ENCODE measurements at places on chromosomes 3 and 15. TPM values are rescaled to one million over a fixed set of nuclear protein-coding genes. Genes with fewer than 3 reads are reported as not detected.

DNA sequence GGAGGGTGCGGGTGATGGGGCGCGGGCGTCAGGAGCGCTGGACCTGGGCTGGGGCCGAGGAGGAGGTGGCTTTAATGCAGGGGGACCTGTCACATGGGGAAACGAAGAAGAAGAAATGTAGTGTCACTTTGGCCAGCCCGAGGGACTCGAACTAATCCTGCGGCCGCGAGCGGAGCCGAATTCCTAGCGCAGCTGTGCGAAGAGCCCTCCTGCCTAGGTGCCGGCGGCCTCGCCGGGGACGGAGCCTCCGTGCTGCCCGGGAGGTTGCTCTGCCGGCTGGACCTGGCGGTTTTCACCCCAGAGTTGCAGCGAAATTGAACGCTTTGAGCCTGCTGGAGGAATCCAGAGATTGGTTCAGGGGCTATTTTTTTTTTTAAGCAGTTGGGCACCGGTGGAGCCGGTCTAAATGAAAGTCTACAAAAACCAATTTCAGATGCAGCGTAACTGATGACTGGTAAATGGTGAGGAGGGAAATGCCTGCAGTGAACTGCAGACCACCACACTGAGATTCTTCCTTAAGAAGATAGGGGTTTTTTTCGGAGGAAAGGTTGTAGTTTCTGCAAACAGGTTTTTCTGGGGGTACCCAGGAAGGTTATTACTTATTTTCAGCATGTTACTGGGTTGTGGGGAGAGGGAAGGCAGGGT is 662 bp downstream of the TMEM108 start:
- DNase-seq, result no peak

DPPA2 gene
- not detected for total RNA-seq

PPM1L gene
- 52.6 TPM for total RNA-seq

DNA sequence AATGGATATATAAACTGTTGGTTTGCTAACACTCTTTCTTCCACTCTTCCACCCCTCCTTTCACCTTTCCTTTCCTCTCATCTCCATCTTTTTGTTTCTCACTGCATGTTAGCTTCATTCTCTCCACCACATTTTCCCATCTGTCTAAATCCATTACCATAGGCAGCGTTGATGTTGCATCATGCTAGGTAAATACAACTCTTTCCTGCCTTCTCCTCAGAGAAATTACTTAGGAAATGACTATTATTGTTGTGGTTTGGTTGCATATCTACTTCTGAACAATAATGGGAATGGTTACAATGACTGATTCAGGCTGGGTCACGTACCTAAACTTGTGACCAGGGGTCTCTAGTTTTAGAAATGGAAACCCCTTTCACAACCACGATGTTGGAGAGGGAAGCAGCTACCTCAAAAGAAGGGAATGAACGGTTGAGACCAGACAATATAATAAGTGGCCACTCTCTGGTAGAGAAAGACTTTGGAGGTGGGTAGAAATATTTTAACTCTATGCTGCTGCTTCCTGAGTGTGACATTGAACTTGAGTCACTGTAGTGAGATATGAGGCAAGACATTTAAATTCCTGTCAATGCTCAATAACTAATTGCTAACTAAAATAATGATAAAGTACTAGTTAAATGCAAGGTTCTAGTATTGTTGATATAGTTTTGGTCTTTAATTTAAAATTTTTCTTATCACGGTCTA is 314.1 kb upstream of the TGFBR2 start:
- no peak for DNase-seq

DNA sequence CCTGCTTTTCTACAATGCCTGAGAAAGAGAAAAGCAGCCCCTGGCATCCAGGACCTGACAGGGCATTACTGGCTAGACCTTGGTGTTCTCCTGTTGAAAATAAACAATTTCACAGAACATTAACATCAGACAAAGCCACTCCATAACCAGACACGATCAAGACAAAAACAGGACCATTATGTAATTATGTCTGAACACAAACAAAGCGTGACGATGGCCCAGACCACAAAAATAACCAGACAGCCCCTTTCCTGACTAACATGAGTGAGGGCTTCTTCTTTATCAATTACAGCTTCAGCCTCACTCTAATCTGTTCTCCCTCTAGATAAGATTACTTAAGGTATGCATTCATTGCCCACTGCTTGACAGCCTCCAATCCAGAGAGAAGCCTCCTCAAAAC is 172.7 kb upstream of the LMCD1 start:
- peak; percentile 21 for DNase-seq

DNA sequence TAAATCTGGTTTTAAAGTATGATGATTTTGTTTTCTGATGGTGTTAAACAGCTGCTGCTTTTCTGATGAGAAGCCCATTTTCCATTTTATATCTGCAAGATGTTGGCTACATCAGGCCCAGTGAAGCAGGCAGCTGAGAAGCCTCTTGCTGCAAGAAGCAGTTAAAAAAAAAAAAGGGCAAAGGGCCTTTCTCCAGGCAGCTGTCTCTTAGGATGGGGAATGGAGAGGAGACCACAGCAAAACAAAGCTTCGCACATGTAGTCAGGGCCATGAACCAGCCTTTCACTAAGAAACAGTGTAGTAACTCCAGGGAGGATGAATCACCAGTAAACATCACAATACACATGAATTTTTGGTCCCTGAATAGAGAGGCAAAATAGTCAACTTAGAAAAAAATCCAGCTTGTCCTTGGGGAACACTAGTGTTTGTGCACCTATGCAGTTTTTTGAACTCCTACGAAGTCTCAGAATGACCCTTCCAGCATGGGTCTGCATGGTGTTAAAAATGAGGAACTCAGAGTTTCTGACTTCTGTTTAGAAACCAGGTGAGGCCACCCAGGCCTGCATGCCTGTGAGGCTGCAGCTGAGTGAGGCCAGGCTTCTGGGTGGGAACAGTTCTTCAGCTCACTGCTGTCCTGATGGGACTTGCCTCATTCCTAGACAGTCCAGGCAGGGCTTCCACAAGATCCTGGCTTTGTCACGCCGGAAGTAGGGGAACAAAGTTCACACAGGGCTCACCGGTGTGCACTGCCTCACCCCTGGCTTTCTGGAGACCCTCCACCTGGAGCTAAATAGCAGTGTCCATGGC is 518.7 kb downstream of the MCTP2 start:
- no peak for DNase-seq

- no peak for DNase-seq
These were observed 266.9 kb downstream of the ZBBX start for GRCh38 chr3:167113035-167113830.

GASK1A gene
- not detected for total RNA-seq

DNA sequence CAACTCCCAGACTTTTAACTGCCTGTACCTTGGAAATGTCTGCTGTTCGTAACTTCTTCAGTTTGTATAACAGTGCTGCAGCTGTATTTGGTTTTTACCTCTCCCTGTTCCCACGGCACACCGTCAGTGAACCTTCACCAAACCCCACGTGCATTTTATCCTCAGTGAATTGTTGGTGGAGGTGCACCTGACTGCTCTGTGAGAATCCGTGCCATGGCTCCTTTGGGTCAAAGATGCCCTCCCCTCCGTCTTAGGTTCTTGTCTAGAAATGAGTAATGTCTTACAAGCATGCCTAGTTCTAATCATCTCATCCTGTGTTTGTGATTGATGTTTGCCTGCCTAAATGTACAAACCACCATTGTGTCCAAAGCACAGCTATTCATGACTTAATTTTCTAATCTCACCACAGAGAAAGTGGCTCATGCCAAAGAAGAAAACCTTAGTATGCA is 28.2 kb downstream of the TPM1 start:
- DNase-seq, result no peak

DNA sequence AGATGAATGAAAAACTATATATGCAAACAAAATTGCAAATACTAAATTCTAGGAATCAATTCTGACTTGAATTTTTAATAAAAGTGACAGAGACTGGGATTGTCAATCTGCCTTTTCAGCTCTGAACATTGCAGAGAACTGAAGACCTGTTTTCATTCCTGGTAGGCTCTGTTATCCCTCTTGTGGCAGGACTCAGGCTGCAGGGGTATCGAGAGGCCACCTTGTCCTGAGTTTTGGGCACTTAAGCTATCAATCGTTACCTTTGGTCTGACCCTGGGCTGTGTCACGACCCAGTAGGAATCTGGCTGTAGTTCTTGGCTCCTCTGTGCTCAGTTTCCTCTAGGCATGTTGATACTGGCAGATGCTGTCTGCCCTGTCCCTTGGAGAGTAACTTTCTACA is 238.0 kb downstream of the CACNA2D3 start:
- no peak for DNase-seq

KLHL25 gene
- 16.2 TPM for total RNA-seq

DNA sequence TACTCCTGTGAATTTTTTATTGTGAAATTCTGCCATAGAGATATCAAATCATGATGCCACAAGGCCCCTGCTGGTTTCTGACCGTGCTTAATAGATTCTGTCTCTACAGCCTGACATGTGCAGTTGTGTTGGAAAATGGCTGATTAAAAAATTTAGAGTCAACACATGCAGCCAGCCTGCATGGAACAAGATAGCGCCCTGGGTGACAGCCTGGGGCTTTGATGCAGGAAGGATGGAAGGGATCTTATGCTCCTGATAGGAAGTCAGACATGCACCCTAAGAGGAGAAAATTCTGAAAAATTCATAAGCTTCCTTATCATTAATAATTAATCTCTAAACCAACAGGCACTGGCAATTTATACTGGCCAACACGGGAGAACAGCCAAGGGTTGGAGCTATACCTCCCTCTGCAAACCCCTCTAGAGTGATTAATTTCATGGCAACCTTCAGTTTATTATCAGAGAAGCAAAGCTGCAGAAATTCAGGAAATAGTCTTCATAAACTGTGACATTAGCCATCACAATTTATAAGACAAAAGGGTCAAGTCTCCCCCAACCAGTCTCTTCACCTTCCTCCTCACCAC is 198.4 kb downstream of the CADPS start:
- DNase-seq, result no peak

DNA sequence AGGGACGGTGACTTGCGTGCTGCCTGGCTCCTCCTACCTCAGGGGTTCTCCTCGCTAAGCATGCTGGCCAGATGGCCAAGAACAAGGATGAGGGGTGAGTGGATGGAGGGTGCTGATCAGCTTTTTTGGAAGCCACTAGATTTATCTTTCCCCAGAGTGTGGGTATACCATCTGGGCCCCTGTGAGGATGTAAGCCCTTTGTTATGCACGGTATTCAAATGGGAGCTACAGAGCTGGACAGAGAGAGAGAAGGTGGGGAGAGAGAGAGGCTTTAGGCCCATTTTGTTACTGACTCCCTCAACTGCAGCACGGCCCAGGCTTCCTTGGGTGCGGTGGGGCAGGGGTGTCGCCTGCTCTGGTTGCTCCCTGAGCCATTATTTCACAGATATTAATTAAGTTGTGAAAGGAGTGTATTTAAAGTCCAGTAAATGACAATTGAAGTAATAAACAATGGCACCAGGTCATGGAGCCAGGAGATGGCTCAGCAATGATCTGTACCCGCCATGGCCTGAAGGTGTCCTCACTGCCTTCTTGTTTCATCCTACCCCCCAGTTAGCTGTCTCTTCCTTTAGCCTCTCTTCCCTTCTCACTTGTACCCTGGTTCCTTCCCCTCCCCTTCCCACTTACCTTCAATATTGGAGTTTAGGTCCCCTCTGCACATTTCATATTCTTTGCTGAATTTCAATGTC is 158.0 kb downstream of the CLSTN2 start:
- DNase-seq, result no peak

FMN1 gene
- total RNA-seq, result 2.2 TPM

DNA sequence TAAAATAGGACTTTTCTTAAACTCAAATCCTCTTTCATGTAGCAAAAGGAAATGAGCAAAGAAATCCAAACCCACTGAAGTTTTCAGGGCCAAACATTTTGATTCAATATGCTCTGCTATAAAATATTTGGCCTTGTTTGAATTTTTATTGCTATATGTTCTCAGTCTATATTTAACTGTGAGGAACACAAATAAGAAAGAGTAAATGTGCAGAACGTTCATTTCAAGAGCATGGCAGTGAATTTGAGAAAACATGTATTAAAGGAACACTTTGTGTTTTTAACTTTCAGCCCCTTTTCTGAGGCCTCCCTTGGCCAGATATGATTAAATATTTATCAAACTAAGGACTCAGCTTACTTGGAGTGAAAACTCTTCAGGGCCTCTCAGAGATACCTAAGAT is 124.7 kb upstream of the CCNL1 start:
- DNase-seq, result no peak

MFGE8 gene
- total RNA-seq, result 72.5 TPM

- DNase-seq, result no peak
These were observed 27.4 kb downstream of the SEC22A start for GRCh38 chr3:123229145-123229544.

ZNF501 gene
- total RNA-seq, result 2.2 TPM

GRCh38 chr3:192687488-192688152 is 39.7 kb downstream of the FGF12 start:
- no peak for DNase-seq

- DNase-seq, result peak; percentile 15
These were observed 15.3 kb upstream of the UNC13C start for GRCh38 chr15:53962646-53963561.

DNA sequence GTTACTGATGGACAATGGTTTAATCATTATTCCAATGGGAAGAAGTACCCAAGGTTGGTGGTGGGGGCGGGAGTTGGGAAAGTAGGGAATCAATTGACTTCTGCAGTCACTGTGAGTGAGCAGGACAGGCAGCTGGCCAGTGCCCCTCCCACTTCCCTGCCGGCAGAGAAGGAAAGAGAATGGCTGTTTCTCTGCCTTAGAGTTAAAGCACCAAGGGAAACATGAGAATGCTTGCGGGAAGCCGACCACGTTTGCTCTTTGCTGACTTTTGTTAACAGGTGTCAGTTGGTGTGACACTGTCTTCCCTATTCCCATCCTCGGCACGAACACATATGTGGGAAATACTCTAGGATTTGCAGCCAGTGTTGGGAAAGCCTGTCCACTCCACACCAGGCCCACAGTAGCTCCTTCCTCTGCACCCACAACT is 33.5 kb upstream of the MFSD1 start:
- DNase-seq, result no peak

- DNase-seq, result no peak
These were observed 8.6 kb downstream of the CEP152 start for GRCh38 chr15:48802257-48802656.

EDEM1 gene
- 55.3 TPM for total RNA-seq

MBD4 gene
- 46.4 TPM for total RNA-seq

GRCh38 chr3:34856081-34856947 is 783.0 kb upstream of the ARPP21 start:
- no peak for DNase-seq

RBP2 gene
- not detected for total RNA-seq

DNA sequence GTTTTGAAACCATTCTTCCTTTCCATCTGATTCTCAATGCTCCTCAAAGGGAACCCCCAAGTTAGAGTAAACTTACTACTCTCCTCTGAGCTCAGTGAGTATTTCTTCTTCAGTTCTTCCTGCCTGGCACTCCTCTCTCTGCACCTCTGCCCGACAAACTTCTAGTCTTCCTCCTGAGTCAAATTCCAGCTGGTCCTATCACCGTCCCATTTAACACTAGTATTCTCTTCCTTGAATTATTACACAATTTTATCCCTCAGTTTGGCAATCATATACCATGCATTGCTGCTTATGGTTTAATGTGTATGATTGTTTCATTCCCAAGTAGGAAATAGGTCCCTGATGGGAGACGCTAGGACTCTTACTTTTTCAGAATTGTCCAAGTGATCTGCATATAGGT is 279.7 kb downstream of the MECOM start:
- DNase-seq, result no peak

RPLP1 gene
- total RNA-seq, result 895 TPM

All from natural killer cell (primary cell).